ENCODE measurements at places on chromosomes 4 and X.
A peak's percentile ranks its signal among the peaks of the same experiment; 100 is the strongest.

DNA sequence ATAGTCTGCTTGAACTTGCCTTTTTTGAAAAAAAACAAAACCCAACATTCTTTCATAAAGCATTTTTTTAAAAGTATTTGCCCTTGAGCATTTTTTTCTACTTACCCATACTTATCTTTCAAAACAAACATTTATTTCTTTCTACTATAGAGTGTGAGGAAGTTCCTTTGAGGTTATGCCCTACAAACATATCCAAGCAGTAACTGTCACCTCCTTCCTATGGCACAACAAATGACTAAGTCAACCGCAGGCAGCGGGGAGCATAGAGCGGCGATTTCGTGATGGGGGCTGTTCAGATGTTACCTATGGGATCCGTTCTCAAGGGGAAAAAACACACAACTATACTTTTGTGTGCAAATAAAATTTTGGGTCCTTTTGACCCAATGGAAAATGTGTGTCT is 19.4 kb downstream of the SPRY1 start:
- DNase-seq: peak; percentile 54

DNA sequence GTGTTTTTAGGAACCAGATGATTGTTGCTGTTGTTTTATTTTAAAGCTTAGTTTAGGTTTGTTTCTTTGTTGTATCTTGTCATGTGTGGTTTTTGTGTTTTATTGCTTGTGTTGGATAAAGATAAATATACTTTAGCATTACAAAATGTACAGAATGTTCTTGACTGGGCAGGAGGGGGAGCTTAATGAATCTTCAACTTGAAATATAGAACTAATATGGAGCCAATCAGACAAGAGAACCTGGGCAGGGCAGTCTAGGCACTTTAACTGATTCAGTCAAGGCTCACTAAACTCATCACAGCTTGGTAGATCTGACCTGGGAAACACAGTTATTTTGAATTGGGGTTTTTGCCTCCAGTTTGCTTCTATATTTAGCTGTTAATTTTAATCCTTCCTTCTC is 304.2 kb downstream of the ARHGAP24 start:
- DNase-seq: no peak

DNA sequence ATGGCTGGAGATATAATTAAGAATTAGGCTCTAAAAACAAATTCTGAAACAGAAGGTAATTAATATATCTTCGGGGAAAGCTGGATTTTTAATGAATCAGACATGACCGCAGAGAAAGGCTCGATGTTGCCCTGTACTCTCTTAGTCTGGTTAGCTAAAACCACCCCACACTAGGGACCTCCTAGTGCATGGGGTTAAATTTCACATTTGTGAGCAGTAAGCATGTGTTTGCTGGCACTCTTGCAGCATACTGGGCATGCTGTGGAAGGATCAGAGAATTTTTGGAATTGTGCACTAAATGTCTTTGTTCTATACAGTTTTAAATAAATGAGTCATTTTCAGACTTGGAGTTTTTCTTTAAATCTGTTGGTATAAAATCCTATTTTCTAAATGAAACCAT is 475.6 kb upstream of the FTHL17 start:
- DNase-seq: no peak

DNA sequence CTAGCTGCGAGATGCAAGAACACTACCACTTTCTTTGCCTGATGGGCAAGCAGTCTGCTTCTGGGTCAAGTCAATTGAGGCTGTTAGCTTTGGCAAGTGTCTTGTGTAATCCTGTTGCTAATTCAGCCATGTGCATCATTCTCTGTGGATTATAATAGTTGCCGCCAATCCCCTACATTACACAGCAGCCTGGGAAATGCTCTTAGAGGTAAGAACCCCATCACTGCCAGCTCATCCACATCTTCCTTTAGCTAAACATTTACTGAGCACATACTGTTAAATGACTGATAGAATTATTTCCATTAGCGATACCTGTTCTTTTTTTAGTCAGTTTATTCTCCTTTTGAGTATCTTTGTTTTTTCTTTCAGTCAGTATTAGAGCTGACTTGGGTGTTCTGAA is 116.2 kb downstream of the CBR4 start:
- DNase-seq: no peak

DNA sequence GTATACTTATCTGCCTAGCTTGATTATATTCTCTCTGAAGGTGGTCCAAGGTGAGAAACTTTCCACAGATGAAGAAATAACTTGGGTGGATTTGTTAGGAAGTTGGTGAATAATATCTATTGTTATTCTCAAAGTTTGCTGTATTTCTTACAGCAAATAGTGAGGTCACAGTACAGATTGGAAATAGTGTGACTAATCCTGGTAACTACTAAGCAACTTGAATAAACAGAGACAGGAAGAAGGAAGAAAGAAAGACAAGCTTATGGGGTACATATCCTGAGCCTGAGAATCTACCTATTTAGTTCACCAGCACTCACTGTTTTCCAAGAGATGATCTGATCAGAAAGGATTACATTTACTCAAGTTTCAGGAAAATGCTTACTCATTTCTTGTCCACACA is 1416.1 kb downstream of the RPA4 start:
- DNase-seq: no peak

GRCh38 chrX:110836982-110837381 is 41.4 kb upstream of the CHRDL1 start:
- DNase-seq: no peak

DNA sequence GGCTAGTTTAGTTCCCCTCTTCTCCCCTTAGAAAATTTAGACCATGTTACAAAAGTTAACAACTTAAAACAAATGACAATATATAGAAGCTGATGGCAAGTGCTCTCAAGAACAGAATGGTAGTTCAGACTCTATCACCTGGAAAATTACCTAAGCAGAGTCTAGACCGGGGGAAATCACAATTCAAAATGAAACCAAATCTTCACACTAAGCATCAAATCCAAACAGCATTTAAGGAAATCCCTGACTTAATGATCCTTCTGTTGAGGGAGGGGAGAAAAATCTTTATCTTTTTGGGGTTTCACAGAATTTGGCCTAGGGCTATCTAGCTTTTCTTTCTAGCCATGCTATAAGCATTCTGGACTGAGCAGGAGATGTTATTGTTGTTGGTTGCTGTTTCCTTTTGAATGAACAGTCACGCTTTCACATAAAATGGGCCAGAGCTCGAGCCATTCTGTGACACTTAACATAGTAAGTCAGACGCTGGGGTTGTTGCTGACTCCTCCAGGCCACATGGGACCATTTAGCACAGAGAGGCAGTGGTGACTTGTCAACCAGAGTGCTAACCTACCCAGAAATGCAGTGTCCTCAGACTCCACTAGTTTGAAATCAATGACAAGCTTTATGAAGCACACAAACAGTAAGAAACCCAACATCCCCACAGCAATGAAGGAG is 16.0 kb upstream of the LSM6 start:
- no peak for DNase-seq

DNA sequence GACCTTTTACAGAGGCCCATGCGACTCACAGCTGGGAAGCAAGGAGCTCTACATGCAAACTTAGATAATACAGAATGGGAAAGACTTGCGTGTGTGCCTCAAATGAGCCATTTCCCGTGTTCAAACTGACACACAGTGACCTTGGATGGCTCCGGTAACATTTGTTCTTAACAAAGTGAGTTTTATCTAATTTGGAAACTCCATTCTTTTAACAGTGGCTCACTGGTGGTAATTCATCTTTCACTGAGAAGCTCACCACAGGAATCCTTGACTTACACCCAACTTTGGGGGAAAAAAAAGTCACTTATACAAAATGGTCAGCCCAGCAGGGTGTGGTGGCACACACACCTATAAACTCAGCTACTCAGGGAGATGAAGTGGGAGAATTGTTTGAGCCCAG is 190.6 kb downstream of the LDB2 start:
- DNase-seq: no peak

DNA sequence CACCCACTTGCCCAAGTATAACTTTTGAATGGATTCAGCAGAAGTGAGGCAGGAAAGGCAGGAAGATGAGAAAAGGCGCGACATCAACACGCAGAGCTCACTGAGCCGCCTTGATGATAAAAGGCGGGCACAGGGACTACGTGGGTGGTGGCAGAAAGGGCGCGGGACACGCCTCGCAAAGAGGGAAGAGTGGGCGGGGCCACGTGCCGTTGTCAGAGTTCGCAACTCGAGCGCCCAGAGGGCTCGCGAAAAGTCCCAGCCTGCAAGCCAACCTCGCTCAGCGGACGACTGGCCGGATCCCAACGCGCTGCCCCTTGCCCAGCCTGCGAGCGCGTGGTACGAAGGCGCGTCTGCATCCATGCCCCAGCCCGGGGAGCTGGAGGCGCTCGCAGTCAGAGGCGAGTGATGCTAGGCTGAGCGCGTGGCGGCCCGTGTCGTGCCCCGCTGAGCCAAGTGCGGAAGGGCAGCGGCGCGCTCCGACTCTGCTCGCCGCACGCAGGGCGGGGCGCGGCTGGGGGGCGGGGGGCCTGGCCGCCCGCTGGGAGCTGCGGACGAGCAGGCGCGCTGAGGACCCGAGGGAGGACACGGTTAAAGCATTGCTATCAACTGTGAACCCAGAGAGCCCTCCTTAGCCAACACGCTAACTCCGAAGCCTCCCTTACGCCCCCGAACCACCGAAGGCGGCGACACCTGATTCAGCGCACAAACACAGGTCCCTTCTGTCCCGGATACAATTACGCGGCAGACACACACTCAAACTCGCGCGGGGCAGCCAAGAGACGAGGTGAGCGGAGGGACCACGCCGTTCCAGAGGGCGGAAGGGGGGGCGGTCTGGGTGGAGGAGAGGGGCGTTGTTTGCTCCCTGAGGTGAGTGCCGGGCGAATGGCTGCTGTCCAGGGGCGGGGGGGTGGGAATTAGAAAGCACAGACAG is at the start of gene UGT8:
Gene UGT8, plus strand, starts transcription at position 617 of the 931 bp plus-strand sequence. CDS start 24,074 bp downstream, outside the sequence.
- DNase-seq: peak; percentile 6

GRCh38 chr4:43999669-44000068 is 448.9 kb downstream of the KCTD8 start:
- no peak for DNase-seq

- no peak for DNase-seq
Observed at GRCh38 chr4:68683034-68683433, 12.6 kb upstream of the UGT2B15 start.

- no peak for DNase-seq
Observed at GRCh38 chr4:72714482-72715279, 145.7 kb upstream of the ADAMTS3 start.

DNA sequence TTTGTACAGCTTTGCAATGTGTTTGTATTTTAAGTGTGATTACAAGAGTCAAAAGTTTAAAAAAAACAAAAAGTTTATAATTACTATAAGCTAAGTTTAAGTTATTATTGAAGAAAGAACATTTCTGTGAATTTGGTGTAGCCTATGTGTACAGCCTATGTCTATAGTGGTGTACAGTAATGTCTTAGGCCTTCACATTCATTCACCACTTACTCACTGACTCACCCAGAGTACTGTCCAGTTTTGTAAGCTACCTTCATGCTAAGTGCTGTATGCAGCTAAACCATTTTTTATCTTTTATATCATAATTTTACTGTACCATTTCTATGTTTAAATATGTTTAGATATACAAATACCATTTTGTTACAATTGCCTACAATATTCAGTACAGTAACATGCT is 182.3 kb downstream of the RPA4 start:
- no peak for DNase-seq

DNA sequence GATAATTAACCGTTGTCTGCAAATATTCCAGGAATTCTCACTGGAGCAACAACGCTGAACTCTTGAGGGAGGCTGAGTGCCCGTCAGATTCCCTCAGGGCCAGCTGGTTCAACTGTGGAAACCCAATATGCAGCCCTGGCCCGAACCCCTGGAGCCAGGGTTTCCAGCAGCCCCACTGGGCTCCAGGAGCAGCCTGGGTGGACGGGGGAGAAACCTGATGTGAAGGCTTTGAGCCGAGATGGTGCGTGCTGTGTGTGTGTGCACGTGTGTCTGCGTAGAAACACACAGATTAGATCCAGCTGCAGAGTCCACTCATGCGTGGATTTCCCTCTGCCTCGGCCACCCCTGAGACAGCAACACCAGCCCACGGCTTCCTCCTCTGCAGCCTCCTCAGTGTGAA is 19.4 kb upstream of the SLC25A6 start:
- DNase-seq: no peak

GRCh38 chr4:138406876-138407275 is 164.7 kb upstream of the SLC7A11 start:
- DNase-seq: no peak

DNA sequence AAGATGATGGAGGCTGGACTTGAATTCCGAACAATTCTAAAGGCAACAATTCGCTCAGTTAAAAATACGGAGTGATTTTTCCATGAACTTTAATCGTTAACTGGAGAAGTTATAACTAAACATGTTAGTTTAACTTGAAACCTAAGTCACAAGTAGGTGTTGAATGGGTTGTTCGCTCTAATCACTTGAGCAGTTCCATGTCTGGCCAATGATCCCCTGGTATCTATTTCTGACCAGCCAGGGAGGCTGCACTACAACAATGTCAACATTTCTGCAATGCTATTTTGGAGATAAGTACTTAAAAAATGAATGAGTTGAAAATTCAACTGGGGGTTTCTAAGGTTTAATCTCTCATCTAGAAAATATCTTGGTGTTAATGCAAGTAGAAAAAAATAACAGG is 112.5 kb downstream of the NR3C2 start:
- DNase-seq: no peak
